Stimulated activated CD8-positive, alpha-beta memory T cell treated with anti-CD3 and anti-CD28 coated beads, Interleukin-2, amount 100 ng/mL, for 1 hour (primary cell): ENCODE measurements at places on chromosomes 11 and 22.

- DNase-seq: no peak
These were observed 18.3 kb downstream of the FAR1 start for GRCh38 chr11:13686776-13687175.

DNA sequence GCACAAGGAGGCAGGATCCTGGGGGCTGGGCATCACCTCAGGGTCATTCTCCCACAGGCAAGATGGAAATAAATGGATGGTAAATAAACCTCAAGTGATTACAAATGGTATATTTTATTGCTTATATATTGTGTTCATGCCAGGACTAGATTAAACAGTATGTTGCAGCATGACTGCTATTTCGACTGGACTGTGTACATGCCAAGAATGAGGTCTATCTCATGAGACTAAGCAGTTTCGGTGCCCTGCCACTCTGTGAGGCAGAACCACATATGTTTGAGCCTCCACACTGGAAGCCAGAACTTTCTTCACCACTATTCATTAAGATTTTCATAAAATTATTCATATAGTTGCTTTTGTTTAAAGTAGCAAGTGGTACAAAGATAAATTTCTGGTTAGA, 140.2 kb downstream of the DDX10 start:
- DNase-seq: no peak

DNA sequence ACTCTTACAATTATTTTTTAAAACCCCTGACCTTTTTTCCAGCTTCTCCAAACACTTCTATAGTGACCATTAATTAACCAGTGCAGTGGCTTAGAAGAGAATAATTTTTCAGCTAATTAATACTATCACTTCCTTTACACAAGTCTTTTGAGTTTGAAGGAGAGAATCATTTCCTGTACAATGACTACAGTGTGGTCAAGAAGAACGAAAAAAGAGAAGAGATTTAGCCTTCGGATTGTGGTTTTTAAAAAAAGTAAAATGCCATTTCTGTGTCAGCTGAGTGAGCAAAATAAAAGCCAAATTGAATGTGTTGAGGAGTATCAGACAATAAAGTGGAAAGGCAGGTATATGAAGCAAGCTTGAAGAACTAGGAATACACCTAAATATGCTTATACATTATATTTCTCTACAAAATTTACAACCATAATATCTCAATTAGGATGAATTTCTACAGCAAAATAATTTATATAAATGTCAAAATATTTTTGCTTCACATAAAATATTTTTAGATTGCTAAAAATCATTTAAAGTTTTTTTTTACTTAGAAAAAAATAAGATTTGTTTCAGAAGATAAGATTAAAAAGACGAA, 1155.2 kb upstream of the CNTN5 start:
- DNase-seq: no peak

DNA sequence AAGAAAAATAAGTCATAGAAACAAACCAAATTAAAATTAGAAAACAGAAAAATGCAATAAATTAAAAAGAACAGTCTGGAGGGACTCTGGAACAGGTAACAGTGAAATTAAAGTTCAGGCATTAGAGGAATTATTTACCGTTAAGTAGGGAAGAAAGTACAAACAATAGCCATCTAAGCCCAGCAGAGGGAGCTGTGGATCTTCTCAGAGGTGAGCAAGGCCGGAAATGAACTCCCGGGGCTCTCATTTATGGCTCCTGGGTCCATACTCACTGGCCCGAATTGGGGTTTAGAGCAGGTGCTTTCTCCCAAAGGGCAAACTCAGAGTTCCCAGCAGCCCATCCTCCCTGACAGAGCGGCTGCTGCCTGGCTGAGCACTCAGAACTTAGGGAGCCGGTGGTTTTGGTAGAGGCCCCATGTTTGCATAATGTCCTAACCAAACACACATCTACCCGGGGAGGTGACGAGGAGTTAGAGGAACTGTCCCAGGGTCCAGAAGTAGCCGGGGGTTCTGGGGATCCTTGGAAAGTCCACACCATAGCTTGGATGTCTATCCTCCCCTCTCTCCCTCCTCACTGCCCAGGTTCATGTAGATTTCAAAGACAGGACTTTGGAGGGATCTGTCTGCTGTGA, 87.8 kb upstream of the VPREB1 start:
- peak; percentile 2 for DNase-seq

DNA sequence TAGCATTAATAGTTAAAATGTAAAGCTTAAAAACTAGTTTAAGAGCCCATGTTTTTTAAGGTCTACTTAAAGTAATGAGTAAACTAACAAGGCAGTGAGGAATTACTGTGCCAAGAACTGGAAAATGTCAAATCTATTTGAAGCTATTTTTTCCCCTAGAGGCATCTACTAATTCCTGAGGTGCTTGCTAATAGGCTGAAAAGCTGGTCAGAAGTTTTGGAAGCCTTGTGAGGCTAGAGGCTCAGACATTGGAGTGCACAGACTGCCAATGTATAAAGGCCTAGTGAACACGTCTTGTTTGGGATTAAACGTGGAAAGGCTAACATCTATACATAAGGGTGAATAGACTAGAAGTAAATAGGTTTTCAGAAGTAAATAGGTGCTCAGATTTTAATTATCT, 136.5 kb upstream of the C11orf87 start:
- DNase-seq: no peak

DNA sequence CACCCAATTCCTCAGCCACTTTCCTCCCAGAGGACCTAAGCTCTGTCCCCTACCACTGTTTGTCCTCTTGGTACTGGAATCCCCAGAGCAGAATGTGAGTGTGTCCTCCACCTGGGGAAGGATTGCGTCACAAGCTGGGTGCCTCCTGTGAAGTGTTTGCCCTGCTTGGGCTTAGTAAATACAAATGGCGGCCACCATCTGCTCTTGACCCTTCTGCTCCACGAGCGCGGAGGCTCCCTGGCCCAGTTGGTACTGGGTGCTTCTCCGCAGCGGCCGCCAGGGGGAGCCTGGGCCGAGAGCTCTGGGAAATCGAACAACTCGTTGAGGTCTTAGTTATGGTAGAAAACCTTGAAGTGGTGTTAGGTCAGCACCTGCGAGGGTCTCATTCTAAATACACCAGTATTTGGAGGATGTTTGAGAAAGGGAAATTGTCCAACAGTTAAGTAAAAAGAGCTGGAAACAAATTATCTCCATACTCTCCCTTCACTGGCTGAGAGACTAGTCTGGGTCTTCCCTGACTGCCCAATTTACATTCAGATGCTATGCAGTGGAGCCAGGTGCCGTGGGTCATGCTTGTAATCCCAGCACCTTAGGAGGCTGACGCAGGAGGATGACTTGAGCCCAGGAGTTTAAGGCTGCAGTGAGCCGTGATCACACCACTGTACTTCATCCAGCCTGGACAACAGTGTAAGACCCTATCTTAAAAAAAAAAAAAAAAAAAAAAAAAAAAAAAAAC, 74.6 kb upstream of the TEAD1 start:
- DNase-seq: peak; percentile 2

- DNase-seq: no peak
These were observed 405.6 kb upstream of the API5 start for GRCh38 chr11:42906226-42906625.

DNA sequence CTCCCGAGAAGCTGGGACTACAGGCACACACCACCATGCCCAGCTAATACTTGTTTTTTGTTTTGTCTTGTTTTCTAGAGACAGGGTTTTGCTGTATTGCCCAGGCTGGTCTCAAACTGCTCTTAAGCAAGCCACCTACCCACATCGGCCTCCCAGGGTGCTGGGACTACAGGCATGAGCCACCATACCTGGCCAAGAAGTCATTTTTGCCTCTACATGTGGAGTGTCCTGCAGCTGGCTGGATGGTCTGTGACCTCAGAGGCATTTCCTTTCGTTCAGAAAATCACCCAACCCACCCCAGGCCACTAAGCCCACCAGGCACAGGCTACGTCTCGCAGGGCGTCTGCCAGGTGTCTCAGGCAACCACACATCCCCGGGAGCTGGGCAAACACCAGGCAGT, 12.8 kb downstream of the SHANK2 start:
- no peak for DNase-seq

DNA sequence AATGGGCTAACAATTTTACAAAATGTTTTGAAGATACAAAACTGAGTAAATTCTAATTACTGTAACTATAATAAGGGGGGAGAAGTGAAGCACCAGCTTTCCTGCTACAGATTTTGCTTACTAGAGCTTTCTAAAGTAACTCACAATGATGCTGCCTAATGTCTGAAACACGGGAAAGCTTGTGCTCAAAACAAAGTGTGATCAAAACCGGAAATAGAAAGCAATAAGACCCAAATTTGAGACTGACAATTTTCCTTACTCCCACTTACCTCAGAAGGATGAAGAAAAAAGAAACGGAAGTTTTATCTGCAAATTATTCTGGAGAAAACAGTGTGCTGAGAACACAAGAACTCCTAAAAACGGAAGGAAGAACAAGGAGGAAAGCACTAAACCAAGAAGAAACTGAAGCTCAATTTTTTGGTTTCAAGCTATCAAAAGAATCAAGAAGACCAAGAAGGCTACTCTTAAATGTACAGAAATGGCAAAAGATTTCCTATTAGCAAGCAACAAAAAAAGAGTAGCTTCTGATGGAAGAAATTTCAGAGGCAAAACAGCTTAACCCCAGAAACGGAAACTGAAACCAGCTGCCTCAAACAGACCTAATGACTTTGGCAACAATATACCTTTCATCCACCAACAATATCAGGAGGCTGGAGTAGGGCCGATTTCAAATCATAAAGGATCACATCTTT, 33.4 kb downstream of the AMBRA1 start:
- no peak for DNase-seq

GRCh38 chr11:113351480-113351879, 36.1 kb upstream of the ANKK1 start:
- DNase-seq: no peak

DNA sequence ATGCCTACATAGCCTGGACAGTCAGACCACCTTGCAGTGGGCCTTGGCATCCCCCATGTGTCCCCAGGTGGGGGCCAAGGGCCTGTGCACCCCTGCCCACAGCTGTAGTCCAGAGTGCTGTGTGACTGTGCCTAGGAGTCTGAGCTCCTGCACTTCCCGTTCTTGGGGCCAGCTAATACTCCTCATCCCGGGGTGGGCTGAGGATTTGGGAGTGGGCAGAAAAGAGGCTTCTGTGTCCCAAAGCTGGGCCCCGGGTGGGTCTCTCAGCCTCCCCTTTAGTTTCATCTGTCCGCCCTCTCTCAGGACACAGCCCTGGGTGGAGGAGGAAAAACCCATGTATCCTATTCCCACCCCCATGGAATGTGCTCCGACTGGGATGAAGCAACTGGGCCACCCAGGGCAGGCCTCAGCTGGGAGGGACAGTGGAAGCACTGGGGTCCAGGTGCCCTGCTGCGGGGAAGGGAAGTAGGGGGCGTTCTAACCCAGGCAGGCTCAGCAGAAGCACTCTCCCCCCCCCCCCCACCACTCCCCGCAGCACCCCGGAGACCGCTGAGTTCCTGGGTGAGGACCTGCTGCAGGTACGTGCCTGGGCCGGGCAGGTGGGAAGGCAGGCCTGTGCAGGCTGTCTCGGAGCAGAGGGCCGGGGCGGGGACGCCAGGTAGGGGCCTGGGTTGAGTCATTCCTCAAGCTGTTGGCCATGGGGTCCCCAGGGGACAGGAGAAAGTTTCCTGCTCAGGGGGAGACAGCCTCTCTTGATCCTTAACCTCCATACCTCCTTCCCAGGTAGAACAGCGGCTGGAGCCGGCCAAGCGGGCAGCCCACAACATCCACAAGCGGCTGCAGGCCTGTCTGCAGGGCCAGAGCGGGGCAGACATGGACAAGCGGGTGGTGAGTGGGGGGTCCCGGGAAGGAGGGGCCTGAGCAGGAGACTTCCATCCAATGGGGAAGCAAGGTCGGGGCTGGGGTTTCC, 1.4 kb downstream of the SH3BP1 start:
- DNase-seq: no peak

GRCh38 chr11:76776472-76776871, 6.7 kb upstream of the TSKU start:
- DNase-seq: no peak

- no peak for DNase-seq
These were observed 87.6 kb downstream of the STIM1 start for GRCh38 chr11:3942956-3943497.

GRCh38 chr11:35289821-35290220, 129.5 kb downstream of the SLC1A2 start:
- DNase-seq: no peak

- no peak for DNase-seq
These were observed 1130.3 kb upstream of the CNTN5 start for GRCh38 chr11:97890466-97890865.

- DNase-seq: no peak
These were observed 28.8 kb downstream of the IGLL5 start for GRCh38 chr22:22916215-22916951.

- no peak for DNase-seq
These were observed 56.5 kb upstream of the PPARA start for GRCh38 chr22:46093796-46094195.

GRCh38 chr11:79413268-79413667, 27.6 kb downstream of the TENM4 start:
- no peak for DNase-seq

DNA sequence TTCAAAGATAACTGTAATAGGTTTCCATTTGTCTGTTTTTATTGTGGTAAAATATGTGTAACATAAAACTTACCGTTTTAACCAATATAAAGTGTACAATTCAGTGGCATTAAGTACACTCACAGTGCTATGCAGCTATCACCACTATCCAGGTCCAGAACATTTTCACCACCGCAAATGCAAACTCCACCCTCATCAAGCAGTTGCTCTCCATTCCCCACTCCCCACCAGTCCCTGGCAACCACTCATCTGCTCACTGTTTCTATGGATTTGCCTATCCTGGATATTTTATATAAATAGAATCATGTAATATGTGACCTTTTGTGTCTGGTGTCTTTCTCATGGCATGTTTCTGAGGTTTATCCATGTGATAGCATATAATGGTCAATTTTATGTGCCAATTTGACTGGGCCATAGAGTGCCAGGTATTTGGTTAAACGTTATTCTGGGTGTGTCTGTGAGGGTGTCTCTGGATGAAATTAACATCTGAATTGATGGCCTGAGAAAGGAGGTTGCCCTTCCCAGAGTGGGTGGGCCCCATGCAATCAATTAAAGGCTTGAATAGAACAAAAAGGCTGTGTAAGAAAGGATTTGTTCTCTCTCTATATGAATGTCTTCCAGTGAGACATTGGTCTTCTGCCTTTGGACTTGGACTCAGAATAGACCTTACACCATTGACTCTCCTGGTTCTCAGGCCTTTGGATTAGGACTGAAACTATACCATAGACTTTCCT, 17.2 kb upstream of the SMCO4 start:
- DNase-seq: no peak

DNA sequence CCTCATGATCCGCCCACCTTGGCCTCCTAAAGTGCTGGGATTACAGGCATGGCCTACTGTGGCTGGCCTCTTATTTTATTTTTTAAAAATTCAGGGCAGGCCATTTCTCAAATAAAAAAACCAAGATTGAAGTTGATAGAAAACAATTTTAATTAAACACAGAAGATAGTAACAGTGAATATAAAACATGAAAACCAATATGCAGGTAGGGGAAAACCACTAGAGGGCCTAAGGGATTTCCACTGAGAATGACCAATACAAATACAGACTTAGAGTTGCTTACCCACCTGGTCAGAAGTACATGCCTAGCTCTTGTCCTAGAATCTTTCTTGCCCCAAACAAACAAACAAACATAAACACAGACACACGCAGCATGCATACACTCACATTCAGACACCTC, 1.7 kb upstream of the RTCB start:
- no peak for DNase-seq

GRCh38 chr11:126466236-126467045, 111.0 kb downstream of the ST3GAL4 start:
- no peak for DNase-seq
